ENCODE measurements at places on chromosomes 7 and 10.

GRCh38 chr10:131806146-131806545 is 94.7 kb upstream of the PPP2R2D start:
- no peak for DNase-seq

GRCh38 chr10:66917104-66917503 is 8.7 kb upstream of the LRRTM3 start:
- no peak for DNase-seq

GRCh38 chr10:50993771-50994251 is 80.5 kb upstream of the PRKG1 start:
- DNase-seq, result no peak

GRCh38 chr7:16708511-16708910 is 45.0 kb upstream of the TSPAN13 start:
- DNase-seq, result no peak

GRCh38 chr7:93015779-93016481 is 101.8 kb downstream of the SAMD9 start:
- DNase-seq, result no peak

DNA sequence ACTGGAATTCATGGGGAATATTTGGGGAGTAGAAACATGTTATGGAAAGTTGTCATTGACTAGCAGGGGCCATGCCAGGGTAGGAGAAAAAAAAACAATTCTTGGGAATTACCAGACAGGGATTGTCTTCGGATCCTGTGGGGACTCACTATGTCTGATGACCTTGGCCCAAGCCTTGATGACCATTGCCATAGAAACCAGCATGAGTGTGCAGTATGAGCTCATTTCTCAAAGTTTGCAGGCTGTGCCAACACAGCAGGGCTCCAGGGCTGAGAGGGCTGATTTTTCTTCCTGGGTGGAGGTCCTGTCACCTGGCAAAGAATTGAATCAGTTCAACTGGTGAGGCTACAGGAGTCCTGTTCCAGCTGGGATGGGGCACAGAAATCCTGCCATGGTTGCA is 198.3 kb downstream of the ADRA2A start:
- no peak for DNase-seq

GRCh38 chr10:17265468-17265867 is 37.4 kb downstream of the VIM start:
- DNase-seq, result no peak

DNA sequence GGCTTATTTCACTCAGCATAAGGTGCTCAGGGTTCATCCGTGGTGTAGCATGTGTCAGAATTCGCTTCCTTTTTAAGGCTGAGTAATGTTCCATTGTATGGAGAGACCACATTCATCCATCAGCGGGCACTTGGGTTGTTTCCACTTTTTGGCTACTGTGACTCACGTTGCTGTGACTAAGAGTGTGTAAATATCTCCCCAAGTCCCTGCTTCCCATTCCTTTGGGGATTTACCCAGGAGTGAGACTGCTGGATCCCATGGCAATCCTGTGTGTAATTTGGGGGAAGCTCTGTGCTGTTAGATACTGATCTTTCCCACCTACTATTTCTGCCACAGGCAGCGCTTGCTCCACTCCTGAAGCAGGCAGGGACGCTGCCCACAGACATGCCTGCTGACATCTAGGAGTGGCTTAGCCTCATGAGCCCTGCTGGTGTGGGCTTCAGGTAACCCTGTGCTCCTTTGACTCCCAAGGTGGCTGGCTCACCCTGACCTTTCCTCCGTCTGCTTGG is 346.0 kb downstream of the FRMD4A start:
- no peak for DNase-seq

- DNase-seq, result no peak
These were observed 28.6 kb upstream of the VAX1 start for GRCh38 chr10:117166418-117167345.

GRCh38 chr10:11480687-11481086 is 130.8 kb downstream of the USP6NL start:
- no peak for DNase-seq

GRCh38 chr7:47518827-47519226 is 63.1 kb downstream of the TNS3 start:
- no peak for DNase-seq
